ENCODE measurements at places on chromosomes 2 and 18.

- no peak for DNase-seq
Measured at GRCh38 chr2:109066917-109067597, 61.9 kb upstream of the SH3RF3 start.

GRCh38 chr18:3104190-3105054 lies 91.5 kb upstream of the LPIN2 start:
- no peak for DNase-seq

DNA sequence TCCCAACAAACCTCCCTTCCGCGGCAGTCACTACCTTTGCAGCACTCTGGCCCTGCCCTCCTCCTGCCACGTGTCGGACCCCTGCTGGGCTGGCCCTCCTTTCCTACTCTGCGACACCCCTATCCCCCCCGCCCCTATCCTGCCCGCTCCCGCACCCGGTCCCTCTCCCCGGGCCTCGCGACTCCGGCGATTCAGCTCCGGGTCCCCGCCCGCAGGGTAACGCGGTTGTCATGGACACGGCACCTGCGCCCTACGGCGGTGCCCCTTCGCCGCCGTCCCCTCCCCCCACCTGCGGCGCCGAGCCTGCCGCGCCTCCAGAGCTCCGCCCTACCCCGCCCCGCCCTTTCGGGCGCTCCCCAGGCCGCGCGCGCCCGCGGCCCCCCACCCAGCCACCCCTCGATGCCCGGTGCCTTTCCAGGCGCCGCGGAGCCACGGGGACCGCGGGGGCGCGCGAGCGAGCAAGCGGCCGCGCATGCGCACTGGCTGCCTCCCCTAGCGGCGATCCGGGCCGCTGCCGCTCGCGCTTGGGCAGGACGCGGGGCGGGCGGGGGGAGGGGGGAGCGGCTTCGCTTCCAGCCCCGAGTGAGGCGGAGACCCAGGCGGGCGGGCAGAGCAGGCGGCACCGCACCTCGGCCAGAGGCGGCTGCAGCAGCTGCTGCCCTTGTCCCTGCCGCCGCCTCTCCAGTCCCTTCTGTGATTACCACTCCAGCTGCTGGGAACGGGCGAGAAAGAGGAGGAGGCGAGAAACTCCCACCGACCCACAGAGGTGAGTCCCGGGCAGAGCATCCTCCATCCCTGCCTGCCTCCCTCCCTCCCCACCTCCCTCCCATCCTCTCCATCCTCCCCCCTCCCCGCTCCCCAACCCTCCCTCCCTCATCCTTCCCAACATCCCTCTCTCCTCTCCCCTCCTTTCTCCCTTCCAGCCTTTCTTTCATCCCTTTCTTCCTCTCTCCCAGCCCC lies at the start of gene CTNNA2:
Gene CTNNA2, plus strand, starts transcription at position 610 of the 960 bp plus-strand sequence.
- DNase-seq = peak; percentile 36

GRCh38 chr18:72107647-72108383 lies 436.3 kb downstream of the CBLN2 start:
- no peak for DNase-seq

- no peak for DNase-seq
Measured at GRCh38 chr2:59173325-59173724, 932.2 kb upstream of the FANCL start.

DNA sequence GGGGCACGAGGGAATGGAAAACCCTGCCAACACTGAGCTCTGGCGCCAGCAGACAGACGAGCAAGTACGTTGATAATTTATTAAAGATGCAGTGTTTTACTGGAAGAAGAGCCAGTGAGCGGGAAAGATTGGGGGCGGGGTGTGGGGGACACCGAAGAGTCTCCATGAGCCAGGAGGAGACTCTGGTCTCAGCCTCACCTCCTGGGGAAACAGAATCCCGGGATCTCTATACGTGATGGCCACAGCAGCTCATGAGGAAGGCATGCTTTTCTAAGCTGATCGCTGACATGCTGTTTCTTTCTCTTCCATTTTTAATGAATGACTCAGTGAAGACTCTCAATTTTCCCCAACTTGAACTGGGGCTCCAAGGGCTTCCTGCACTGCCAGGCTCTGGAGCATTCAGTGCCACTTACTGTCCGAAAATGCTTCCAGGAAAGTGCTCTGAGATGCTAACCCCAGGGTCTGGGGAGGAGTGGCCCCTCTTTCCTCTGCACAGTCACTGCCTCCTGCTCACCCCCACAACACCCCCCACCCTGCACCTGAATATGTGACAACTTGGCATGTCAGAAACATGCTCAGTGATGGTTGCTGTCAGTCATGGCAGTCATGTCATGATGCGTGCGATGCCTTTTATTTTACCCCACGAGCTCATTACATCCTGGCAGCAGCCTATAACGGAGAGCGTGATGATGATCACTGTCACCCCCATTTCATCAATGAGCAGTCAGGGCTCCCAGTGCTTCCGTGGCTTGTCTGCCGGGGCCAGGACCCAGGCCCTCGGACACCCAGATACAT lies 164.2 kb upstream of the CAPN13 start:
- DNase-seq = no peak

DNA sequence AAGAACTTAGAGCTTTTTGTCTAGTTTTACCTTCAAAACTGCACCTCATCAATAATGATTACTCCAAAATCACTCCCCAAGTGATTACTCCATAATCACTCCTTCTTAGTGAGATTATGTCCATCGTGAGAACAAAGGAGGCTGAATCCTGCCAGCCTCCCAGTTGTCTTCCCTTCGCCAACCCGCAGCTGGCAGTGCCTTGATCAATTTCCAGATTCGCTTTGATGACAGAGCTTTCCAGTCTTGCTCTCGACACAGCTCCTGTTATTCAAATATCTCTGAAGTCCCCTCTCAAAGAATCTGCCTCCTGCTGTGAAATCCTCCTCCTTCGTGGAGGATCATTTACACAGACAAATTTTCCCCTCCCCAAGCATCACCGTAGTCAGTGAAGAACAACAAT lies 237.7 kb downstream of the EIPR1 start:
- no peak for DNase-seq

GRCh38 chr2:53801547-53801946 lies 14.7 kb downstream of the ERLEC1 start:
- no peak for DNase-seq

GRCh38 chr2:184394642-184395041 lies 203.7 kb upstream of the ZNF804A start:
- no peak for DNase-seq

- no peak for DNase-seq
Measured at GRCh38 chr2:132638313-132639040, 31.5 kb downstream of the LYPD1 start.

DNA sequence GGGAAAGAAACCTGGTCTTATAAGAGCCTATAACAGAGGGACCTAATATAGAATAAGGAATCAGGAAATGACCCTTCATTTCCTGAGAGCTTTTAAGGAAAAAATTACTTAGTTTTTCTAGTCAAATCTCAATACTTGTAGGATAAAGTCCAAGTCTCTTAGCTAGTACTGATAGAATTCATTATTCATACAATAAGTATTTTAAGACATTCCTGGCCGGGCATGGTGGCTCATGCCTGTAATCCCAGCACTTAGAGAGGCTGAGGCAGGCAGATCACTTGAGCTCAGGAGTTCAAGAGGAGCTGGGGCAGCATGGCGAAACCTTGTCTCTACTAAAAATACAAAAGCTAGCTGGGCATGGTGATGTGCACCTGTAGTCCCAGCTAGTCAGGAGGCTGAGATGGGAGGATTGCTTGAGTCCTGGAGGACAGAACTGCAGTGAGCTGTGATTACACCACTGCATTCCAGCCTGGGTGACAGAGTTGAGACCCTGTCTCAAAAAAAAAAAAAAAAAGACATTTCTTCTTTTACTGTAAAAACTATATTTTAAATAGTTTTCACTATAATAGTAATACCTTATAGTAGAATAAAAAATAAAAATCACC lies 3.2 kb downstream of the RAB3GAP1 start:
- DNase-seq = no peak

DNA sequence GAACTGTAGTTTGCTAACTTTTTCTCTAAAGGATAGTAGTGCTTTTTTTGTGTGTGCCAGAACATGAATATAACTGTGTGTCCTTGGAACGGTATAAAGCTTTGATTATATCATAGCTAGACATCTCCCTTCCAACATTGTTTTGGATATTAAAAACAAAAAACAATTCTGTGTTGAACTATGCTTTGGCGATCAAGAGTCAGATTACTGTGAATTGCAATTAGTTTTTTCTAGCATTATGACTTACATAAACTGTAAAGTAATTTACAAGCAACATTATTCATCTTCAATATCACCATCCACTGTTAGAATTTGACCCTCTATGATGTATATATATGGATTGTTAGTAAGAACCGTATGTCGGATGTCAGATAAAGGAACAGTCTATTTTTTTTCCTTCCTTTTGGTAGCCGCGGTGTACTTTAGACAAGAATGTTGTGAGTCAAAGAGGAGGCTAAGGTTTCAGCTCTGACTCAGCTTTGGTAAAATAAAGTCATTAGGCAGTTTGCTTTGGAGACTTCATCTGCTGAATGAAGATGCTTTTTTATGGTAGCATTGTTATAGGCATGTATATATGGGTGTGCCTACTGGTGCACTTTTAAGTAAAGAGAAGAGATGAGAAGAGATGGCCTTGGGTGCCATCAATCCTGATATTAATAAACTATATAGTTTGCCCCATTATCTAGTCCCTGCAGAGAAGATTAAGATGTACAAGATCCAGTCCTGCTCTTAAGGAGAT lies 76.4 kb downstream of the LTBP1 start:
- peak; percentile 37 for DNase-seq

- no peak for DNase-seq
Measured at GRCh38 chr18:2651981-2652380, 3.5 kb upstream of the SMCHD1 start.

DNA sequence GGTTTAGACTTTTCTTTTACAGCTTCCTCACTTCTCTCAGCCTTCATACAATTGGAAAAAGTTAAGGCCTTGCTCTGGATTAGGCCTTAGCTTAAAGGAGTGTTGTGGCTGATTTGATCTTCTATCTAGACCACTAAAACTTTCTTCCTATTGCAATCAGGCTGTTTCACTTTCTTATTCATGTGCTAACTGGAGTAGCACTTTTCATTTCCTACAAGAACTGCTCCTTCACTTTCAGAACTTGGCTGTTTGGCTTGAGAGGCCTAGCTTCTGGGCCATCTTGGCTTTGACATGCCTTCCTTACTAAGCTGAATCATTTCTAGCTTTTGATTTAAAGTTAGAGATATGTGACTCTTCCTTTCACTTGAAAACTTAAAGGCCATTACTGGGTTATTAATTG lies 114.3 kb downstream of the ARHGEF4 start:
- DNase-seq = no peak

GRCh38 chr2:159188449-159188848 lies 98.1 kb downstream of the WDSUB1 start:
- DNase-seq = no peak

DNA sequence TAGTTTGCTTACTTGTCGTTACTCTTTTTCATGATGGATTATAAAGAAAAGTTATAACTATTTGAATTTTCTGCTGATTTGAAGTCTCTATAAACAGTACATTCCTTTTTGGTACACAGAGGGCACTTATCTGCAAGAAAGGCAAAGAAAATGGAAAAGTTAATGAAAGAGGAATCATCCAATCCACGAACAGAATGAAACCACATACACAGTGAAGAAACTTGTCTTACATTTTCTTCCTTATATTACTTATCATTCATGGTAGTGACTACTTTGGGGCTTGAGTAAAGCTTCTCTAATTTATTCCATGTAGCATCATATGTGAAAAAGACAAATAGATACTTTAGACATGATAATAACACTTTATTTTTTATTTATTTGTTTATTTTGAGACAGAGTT lies 14.8 kb upstream of the ACTR3 start:
- no peak for DNase-seq

DNA sequence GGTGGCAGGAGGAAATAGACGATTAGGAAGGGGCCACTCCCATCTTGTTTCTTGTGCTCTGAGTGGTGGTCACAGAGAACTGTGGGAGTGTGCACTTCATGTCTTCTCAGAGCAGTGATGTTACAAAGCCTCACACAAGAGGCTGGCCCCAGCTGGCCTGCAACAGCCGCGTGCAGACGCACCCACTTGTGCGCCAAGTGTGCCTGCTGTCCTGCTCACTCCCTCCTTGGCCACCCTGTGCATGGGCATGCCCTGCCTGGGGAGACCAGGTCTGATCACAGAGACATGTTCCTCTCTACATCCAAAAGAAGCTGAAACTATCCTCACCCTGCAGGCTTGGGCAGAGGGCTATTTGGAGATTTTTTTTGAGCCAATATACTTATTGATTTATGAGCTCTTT lies 108.4 kb downstream of the MRO start:
- DNase-seq = no peak

GRCh38 chr2:215573496-215573895 lies 137.6 kb upstream of the FN1 start:
- no peak for DNase-seq

GRCh38 chr2:33370636-33371265 lies 105.7 kb upstream of the RASGRP3 start:
- DNase-seq = no peak
